ENCODE measurements at places on chromosomes 16 and 17.

DNA sequence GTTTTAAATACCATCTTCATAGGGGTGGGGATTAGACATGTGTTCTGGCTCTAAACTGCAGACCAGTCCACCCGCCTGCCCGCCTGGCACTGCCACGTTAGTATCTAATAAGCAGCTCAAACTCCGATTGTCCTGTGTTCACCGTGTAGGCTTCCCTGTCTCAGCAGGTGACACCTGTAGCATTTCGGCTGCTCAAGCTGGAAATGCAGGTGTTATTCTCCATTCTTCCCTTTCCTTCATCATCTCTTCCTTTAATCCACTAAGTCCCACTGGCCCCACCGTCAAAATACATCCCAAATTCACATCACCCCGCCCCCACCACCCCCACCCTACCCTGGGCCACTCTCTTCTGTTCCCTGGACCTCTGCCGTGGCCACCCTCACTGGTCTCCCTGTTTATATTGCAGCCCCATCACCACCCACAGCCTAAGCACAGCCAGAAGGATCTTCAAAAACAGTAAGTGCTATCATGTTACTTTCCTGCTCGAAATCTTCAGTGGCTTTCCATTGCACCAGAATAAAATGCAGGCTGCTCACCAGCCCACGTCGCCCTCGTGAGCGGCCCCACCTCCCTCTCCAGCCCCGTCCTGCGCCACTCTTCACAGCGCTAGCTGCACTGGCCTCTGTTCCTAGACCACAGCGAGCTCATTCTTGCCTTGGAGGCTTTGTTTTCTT lies 65.1 kb downstream of the RTN4RL1 start:
- no peak for DNase-seq

GRCh38 chr17:13359774-13360173 lies 242.0 kb downstream of the HS3ST3A1 start:
- no peak for DNase-seq

- DNase-seq: no peak
These were observed 2.4 kb downstream of the HIC1 start for GRCh38 chr17:2057175-2057759.

GRCh38 chr17:2595716-2596115 lies 2.3 kb downstream of the PAFAH1B1 start:
- DNase-seq: no peak

- no peak for DNase-seq
These were observed 53.3 kb upstream of the ACSF3 start for GRCh38 chr16:89040391-89040790.

GRCh38 chr16:85582229-85582991 lies 30.7 kb upstream of the GSE1 start:
- DNase-seq: no peak

DNA sequence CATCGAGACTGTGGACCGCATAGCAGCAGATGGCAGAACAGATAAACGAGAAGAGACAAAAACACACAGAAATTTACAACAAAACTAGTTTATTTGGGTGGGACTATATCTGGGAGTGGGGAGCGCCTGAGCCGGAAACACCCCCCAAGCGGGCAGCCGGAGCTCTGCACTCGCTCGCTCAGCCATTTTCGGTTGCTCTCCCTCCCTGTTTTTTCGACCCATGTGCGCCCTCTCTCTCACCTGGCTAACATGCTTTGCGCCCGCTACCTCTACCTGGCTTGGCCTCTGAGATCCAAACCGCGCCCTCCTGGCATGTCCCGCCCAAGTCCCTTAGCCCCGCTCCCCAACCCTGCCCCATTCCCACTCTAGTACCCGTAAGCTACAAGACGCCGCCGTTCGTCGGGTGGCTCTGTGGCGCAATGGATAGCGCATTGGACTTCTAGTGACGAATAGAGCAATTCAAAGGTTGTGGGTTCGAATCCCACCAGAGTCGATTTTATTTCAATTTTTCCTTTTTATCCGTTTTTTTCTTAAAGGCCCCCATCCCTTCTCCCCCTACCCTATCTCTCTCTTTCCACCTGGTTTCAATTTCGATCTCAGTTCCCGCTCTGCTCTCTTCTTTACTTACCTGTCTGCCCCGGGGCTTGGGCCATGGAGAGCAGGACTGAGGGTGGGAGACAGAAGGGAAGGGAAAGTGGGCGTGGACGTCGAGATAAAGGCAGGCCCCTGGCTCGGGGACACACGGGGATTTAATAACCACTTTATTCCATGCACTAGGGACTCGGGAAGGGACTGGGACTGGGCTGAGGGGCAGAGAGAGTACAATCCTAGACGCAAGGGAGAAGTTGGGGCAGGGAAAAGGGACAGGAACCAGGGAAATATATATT lies 2.4 kb upstream of the ALOXE3 start:
- DNase-seq: peak; percentile 33
